ENCODE measurements at places on chromosomes 2 and 18.
A peak's percentile ranks its signal among the peaks of the same experiment; 100 is the strongest.

DNA sequence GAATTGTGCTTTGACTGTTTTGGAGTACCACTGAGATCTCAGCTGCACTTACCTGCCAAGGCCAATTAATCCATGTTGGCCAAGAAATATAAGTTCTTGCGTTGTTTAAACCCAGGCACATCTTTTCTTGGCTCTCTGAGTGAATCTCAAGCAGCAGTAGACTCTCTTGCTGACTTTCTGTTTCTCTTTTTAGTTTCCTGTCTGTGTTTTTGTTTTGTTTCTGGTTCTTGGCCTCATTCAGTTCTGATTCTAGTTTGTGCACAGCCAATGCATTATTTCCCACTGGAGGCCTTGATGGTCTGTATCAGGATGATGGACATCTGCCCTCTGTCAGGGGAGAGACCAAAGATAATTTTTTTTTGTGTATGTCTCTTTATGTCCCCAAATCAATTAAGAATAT is 379.4 kb downstream of the CDH2 start:
- no peak for DNase-seq

DNA sequence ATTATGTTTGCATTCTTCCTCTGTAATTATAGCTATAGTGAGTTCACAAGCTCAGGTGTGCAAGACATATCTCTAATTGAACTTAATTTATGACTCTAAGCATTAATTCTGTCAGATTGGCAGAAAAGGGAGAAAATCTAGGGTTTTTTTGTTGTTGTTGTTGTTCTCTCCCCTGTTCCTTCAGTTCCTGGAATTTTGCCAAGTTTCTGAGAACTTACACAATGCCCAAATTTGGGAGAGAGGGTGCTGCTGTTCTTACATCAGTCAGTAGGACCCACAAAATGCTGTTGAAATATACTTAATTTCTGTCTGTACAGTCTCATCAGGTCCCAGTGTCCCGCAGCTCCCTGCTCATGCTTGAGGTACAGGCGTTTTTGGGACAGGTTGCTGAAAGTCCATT is 221.8 kb upstream of the RBMS1 start:
- DNase-seq = peak; percentile 6

- DNase-seq = no peak
These were observed 274.0 kb upstream of the FIGN start for GRCh38 chr2:164009756-164010337.

DNA sequence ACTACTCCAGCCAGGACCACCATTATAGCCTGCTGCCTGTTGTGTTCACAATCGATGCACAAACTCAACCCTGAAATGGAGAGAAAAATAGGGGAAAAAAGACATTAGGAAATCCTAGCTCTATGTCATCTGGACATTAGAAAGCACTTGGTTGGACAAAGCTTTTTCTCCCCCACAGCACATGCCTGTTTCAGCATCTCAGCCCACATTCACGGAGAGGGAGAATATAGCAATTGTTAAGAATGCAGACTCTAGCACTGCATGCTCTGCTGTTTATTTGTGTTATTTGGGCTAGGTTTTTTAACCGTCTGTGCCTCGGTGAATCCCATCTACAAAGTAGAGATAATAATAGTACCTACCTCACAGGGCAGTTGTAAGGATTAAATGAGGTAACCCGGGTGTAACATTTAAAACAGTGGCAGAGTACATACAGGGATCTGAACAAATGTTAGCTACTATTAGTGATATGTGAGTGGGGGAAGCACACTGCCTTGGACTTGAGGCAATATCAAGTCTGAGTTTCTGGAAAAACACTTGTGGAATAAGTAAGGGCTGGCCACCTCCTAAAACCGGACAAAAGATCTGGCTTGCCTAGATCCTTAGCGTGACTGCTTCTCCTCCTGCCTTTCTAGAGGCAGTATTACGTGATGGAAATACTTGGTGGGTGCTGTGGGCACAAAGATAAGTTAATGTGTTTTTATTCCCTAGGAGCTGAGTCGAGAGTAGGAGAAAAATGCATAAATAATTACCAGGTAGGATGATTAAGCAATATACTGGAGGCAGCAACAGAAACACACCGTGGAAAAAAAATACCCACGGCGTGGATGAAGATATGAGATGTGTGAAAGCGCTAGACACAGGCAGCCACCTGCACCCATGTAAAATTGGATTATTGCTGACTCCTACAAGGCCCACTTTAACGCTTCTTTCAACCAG is 1.0 kb upstream of the PPP1CB start:
- DNase-seq = peak; percentile 26

DNA sequence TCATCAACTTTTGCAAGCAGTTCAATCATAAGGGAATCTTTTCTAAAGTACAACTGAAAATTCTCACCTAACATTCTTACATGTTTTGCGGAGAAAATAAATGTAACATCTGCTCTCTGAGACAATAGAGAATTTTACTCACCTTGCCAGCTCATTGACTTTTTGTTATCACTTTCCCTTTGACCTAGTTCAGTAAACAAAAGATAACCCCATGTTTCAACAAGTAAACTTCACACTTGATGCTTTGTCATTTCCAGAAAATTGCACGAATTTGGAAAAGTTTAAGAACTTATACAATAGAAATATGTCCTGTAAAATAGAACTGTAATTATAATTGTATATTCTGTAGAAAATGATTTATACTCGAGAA is 1110.0 kb upstream of the ACVR2A start:
- DNase-seq = no peak

- peak; percentile 63 for DNase-seq
These were observed 6.6 kb downstream of the D2HGDH start for GRCh38 chr2:241741016-241741415.

DNA sequence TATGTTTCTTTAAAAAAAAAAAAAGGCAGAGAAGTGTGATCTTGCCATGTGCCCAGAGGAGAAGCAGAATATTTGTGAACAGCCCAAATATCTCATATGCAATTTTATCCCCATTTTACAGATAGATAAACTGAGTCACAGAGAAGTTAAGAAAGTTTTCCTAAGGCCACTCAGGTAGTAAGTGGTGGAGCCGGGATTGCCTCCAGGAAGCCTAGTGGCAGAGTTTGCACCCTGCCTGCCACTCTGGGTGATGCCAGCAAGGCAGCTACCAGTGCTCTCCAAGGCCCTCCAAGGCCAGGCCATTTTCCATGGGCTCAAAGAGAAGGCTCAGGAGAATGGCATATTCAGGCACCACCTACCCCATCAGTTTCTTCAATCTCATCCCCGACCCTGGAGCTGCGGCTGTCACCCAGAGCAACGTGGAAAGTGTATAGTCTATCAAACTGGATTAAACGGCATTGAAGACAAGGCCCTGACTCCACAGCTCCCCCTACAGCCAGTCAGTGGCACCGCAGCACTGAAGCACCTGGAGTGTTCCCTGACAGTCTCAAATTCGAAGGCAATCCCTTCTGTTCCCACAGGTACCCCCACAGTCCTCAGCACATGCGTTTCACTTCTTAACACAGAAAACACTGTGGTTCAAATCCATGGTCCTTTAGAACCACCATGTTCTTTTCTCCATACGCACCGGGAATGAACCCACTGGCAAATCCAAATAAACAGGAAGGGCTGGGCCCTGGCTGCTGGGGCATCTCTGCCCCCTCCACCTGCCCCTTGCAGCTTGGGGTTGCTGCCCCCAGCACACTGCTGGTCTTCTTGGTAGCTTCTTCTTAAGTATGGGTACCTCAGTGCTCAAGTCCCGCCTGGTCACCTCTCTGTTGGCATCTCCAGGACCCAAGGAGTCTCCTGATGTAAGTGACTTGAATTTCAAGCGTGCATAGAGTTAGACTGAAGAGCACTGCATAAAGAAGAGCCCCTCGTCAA is 175.3 kb downstream of the INHBB start:
- DNase-seq = peak; percentile 36

- peak; percentile 73 for DNase-seq
These were observed 19.4 kb downstream of the AAK1 start for GRCh38 chr2:69624131-69624530.

GRCh38 chr2:223469270-223470046 is 132.7 kb downstream of the SCG2 start:
- peak; percentile 78 for DNase-seq

GRCh38 chr2:105309147-105309545 is 20.4 kb downstream of the TGFBRAP1 start:
- DNase-seq = peak; percentile 71

GRCh38 chr18:9993521-9994025 is 79.8 kb downstream of the VAPA start:
- no peak for DNase-seq

- peak; percentile 35 for DNase-seq
These were observed 43.1 kb upstream of the SLC39A10 start for GRCh38 chr2:195613922-195614321.

DNA sequence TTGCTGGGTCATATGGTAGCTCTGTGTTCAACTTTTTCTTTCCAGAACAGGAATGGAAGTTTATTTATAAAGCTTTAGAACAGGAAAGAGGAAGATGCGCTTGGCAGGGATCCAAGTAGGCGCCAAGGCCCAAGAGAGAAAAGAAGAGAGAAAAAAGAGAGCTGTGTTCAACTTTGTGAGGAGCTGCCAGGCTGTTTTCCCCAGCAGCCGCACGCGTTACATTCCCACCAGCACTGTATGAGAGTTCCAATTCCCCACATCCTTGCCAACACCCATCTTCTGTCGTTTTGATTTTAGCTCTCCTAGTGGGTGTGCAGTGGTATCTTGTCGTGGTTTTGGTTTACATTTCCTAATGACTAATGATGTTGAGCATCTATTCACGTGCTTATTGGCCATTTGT is 51.4 kb downstream of the KCNF1 start:
- DNase-seq = peak; percentile 65

DNA sequence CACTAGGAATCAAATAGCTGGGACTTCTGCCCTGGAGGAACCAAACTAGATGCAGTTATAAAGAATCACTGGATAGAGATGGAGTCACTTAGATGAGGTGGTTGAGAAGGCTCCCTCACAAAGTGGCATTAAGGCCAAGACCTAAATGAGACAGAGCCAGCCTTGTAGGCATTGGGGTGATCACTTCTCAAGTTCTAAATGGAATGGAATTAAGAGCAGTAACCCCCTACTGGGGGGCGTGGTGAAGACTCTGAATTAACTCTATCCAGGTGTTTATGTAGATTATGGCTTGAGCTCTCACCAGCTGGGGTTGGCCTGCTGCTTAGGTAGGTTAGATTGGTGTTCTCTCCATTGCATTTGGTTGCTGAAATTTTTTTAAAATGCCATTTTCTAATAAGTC is 71.3 kb downstream of the TTC27 start:
- DNase-seq = no peak

DNA sequence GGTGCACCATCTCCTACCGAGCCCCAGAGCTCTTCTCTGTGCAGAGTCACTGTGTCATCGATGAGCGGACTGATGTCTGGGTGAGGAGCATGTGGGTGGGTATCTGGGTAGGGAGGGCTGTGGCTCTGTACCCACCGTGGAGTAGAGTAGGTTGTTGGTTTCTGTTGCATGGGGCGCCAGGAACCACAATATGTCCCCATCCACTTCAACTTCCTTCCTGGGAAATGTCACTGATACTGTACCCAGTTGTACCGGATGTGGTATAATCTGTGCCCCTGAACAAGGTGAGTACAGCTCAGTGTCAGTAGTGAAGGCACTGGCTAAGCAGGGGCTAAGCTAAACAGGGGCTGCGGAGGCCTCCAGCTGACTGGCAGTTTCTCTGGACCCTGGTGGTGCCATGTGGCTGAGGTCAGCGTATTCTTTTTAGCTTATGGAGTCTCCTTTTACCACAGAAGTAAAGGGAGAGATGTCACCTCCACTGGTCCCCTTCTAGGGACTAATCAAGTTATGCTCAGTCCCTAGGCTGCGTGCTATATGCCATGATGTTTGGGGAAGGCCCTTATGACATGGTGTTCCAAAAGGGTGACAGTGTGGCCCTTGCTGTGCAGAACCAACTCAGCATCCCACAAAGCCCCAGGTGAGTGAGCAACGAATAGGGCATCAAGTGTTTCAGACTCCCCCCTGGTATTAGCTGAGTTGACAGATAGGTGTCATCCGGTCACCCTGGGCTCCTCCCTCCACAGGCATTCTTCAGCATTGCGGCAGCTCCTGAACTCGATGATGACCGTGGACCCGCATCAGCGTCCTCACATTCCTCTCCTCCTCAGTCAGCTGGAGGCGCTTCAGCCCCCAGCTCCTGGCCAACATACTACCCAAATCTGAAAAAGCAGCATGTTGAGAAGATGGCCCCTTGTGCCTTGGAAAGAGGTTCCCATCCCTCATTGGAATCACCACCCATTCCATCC is 2.7 kb downstream of the STK16 start:
- no peak for DNase-seq

DNA sequence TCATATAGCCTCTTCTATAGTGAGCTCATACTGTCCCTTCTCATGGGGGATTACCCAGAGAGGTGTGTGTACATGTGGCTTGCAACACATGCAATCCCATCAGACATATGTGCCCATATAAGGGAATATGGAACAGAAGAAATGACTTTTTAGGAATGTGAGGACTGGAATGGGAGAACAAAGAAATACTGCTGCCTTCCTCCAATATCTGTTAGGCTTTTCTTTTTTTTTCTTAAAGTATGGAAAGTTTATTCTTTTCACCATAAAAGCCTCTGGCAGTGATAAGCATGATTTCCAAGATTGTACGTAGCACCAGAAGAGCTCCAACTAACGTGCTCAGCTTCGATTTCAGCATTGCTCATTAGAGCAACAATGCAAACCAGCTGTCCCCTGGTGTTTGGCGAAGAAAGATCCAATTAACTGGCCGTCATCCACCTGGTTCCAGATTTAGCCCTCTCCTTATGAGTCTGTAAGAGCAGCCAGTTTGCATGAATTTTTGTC is 113.6 kb downstream of the ADCYAP1 start:
- DNase-seq = no peak

DNA sequence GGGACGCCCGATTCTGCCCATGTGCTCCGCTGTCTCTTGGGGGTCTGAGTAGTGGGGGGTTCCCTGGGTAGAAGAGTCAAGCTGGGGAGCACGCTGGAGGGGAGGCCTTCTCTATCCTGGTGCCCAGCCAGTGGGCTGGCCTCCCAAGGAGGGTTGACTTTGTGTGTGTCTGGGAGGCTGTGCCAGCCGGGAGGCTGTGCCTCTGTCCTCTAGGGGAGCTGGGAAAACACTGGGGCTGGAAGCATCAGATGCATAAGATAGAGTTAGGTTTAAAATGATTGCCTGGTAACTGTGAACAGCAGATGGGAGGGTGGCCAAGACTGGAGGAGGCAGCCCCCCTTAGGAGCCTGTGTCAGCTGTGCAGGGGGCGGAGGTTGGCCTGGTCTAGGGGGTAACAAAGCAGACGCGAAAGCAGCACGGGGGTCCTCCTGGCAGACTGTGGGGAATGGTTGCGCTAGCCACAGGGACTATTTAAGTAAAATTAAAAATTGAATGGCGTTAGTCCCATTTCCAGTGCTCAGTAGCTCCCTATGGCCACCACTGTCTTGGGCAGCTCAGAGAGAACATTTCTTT is 1.3 kb downstream of the ING5 start:
- peak; percentile 21 for DNase-seq

DNA sequence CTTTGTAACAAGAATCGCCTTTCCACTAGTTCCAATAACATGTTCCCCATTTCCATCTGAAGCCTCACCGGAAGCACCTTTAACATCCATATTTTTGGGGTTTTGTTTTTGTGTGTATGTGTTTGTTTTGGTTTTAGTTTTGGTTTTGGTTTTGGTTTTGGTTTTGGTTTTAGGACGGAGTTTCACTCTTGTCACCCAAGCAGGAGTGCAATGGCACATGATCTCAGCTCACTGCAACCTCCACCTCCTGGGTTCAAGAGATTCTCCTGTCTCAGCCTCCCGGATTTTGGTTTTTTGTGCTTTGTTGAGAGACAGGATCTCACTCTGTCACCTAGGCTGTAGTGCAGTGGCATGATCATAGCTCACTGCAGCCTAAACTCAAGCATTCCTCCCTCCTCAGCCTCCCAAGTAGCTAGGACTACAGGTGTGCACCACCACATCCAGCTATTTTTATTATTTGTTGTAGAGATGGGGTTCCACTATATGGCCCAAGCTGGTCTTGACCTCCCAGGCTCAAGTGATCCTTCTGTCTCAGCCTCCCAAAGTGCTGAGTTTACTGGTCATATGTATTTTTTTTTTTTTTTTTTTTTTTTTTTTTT is 36.3 kb downstream of the TGOLN2 start:
- peak; percentile 57 for DNase-seq
